ENCODE measurements at places on chromosomes 3 and 15. TPM values are rescaled to one million over a fixed set of nuclear protein-coding genes. Genes with fewer than 3 reads are reported as not detected.

The CCR1 gene
- total RNA-seq, result not detected

The FOXB1 gene
- total RNA-seq, result not detected

The MRPL46 gene
- 65.8 TPM for total RNA-seq

The ANKRD63 gene
- 0.40 TPM for total RNA-seq

The ICE2 gene
- total RNA-seq, result 36.3 TPM

The TRIM42 gene
- not detected for total RNA-seq

The PCLAF gene
- total RNA-seq, result 270 TPM

The NR2E3 gene
- total RNA-seq, result 0.19 TPM

The SYNPR gene
- not detected for total RNA-seq

The C3orf33 gene
- 5.8 TPM for total RNA-seq

The RBP2 gene
- not detected for total RNA-seq
